ENCODE measurements at places on chromosomes 6 and 20. TPM values are rescaled to one million over a fixed set of nuclear protein-coding genes. Genes with fewer than 3 reads are reported as not detected.
A peak's percentile ranks its signal among the peaks of the same experiment; 100 is the strongest.

GRCh38 chr6:158653577-158654354 lies 3.9 kb downstream of the SYTL3 start:
- peaks cover 59% of the 10 kb centered on the region for H3K4me1 ChIP-seq
- peak; percentile 98 for DNase-seq
- no peaks in the 10 kb centered on the region for H3K27me3 ChIP-seq
- no peaks in the 10 kb centered on the region for H3K36me3 ChIP-seq
- peak overlapping the region; percentile 68 for H3K27ac ChIP-seq
- H3K4me3 ChIP-seq, result peak overlapping the region; percentile 48

DNA sequence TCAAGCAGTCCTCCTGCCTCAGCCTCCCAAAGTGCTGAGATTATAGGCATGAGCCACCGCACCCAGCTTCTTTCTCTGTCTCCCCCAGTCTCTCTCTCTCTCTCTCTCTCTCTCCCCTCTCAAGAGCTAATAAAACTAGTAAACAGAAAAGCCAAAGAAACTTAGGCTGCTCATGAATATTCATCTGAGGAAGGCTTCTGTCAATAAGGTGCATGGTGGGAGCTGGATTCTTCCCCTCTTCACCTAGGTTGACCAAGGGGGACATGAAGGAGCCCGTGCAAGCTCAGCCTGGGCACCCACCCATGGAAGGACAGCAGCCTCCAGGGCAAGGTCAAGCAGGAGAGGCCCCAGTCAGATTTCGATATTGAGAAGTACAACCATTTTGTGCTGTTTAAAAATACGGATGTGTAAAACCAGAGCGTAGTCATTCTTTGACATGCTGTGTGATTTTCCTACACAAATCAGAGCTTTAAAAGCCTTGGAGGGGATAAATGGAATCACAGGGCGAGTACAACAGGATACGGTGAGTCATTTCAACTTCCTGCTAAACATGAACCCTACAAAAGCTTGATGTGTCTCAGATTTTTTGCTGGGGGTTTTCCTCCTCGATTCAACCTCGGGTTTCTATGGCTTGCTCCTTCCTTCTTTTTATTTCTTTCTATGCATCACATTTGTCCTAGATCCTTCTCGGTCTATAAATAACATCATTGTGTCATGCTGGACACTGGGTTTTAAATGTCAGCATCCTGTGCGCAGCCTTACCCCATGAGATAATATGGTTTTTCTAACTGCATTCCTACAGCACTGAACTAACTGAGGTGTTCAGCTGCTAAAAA lies 368.9 kb upstream of the JARID2 start:
- peak; percentile 30 for DNase-seq
- H3K4me1 ChIP-seq, result peaks cover 20% of the 10 kb centered on the region
- no peaks in the 10 kb centered on the region for H3K36me3 ChIP-seq
- H3K27me3 ChIP-seq, result no peaks in the 10 kb centered on the region
- no peak overlapping the region for H3K27ac ChIP-seq

C6orf132 gene
- 0.15 TPM for total RNA-seq

TENT5A gene
- total RNA-seq, result 0.71 TPM
